ENCODE measurements at places on chromosomes 16 and 17.

- no peak for DNase-seq
Measured at GRCh38 chr16:81473558-81473957, 28.9 kb downstream of the CMIP start.

GRCh38 chr16:66007717-66008116, 358.8 kb upstream of the CDH5 start:
- DNase-seq, result no peak

DNA sequence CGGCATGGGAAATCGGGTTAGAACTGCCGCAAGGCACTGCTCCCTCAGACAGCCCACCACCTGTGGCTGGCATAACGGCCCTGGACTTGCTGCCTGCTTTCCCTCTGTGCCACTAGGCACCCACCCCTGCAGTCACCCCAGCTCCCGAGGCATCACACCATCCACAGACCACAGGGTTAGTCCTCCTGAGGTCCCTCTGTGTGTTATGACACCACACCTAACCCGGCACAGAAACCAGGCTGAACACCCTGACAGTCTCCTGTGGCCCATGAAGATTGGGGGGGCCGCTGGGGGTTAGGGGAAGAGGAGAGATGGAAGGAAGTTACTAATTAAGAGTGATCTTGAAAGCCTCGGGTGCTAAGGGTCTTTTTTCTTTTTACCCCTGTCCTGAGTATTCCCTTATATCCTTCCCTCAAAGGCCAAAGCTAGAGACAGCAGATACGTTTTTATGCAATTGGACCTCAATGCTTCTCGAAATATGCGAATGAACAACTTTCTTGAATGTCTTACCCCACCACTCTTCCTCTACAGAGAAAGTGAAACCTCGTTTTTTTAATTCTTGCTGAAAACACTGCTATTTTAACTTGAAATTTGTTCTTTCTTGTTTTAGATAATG, 7.0 kb downstream of the CYTH1 start:
- DNase-seq, result peak; percentile 73

- DNase-seq, result no peak
Measured at GRCh38 chr17:43864161-43864984, 17.4 kb downstream of the CD300LG start.

GRCh38 chr17:57284583-57284982, 28.3 kb downstream of the MSI2 start:
- DNase-seq, result no peak

DNA sequence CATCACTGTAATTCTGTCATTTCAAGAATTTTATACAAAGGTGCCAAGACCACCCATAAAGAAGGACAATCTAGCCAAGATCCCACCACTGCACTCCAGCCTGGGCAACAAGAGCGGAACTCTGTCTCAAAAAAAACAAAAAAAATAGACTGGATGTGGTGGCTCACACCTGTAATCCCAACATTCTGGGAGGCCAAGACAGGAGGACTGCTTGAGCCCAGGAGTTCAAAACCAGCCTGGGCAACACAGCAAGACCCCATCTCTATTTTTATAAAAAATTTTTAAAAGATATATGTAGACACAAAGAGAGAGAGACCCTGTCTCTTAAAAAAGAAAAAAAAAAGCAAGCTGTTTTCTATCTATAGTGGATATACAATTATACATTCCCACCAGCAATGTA, 8.8 kb downstream of the UBE2G1 start:
- DNase-seq, result no peak

DNA sequence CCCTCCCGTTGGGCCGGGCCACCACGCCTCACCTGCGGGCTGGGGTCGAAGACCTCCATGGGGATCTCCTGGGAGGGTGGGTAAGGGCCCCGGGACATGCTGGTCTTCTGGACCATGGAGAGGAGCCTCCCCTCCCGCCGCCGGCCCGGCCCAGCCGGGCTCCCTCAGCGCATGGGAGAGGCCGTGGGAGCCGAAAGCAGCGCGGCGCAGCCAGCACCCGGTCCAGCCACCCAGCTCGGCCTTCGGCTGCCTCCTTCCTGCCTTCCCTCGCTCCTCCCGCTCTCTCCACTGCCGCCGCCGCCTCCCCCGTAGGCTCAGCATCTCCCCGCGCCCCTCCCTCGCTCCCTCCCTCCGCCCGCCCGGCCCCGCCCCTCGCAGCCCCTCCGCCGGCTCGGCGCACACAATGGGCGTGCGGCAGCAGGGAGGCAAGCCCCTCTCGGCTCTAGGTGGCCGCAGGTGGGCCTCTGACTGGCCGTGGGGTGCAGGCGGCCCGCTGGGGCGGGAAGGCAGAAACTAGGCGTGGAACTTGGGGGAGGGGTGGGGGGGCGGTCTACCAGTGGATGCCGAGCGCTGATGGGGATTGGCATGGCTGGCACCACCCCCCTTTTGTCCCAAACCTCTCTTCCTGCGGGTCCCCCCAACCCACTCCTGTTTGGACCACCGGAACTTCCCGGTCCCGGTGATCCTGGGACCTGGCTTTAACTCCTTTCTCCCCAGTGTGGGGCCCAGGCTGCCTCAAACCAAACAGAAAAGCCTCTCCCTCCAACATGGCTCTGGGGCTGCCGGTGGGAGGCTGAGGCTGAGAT, at the start of gene CACNB1:
Gene CACNB1 (minus strand): TSS at position 290 of the 806 bp plus-strand sequence. CDS start 174 bp downstream, at position 116.
- peak; percentile 76 for DNase-seq

DNA sequence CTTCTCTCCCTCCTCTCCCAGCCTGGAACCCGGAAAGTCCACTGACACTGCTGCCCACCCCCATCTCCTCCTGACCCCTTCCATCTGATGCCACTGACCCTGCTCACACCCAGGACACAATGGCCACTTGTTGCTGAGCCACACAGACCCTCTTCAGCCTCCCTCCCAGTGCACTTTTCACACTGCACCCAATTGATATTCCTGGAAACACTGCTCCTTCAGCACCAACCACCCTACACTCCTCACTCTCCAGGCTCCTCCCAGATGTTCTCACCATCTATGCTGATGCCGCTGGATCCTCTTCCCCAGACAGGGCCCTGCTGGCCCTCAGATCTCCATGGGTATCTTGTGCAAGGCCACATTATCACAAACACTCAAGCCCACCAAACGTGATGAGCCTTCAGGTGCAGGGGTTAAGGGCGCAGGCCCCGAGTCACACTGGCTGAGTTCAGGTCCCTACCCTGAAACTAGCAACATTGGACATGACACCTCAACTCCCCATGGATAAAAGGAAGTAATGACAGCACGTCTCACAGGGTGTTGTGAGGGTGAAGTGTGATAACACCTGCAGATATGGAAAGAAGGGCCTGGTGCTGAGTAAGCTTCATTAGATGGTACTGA, 238.1 kb downstream of the ZNF423 start:
- DNase-seq, result no peak

DNA sequence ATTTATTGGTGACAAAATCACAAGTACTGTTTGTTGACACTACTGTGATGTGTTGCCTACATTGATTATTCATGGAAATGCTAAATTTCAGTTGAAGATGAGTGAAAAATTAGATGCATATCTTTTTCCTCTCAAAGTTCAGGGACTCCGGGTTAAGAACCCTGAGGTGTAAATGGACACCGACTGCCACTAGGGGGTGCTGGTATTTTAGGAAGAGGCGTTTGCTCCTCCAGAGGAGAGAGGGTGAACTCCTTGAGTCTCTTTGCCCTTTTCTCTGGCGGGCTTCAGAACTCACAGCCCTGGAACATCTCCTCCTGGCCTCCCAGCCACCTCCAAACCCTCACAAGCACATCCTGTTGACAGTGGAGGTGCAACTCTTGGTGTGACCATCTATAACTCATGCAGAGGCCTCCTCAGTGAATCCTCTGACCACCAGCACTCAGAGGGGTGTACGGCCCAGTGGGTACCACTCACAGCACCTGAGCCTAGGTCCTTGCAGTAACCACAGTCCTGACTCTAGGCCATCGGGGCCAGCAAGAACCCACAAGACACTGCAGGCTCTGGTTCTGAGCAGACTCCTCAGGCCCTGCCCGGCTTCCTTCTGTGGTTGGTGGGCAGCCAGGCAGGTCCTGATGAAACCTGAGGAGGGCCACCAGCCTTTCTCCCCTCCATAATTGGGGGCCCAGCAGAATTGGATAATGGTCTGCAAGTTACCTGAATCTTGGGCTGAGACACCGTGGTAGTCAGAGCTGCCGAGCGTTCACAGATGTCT, 26.2 kb upstream of the PIK3R5 start:
- peak; percentile 53 for DNase-seq

Measured in stimulated activated naive CD4-positive, alpha-beta T cell treated with Interleukin-2 at 50 U/mL for 16 hours (primary cell).